CD4-positive, alpha-beta T cell treated with Interleukin-1 beta for 1 hour (primary cell): ENCODE measurements at places on chromosomes 2 and 18.
A peak's percentile ranks its signal among the peaks of the same experiment; 100 is the strongest.

DNA sequence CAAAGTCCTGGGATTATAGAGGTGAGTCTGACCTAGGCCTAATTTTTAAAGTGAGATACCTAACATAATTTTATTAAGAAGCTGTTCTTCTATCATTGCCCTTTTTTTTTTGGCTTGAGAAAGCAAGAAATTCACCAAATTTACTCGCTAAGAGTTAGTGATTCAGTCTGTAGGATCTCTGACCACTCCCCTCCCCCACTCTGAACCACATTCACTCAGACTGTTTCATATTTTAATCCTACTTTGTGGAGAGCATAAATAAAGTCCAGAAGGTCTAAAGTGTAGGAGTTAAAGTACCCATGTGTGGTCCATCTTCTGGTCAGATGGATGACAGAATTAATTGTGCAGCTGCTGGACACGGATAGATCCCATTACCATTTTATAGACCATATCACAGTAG lies 115.8 kb upstream of the MGAT5 start:
- DNase-seq = no peak

- no peak for DNase-seq
Measured at GRCh38 chr2:180743401-180743800, 237.0 kb upstream of the UBE2E3 start.

DNA sequence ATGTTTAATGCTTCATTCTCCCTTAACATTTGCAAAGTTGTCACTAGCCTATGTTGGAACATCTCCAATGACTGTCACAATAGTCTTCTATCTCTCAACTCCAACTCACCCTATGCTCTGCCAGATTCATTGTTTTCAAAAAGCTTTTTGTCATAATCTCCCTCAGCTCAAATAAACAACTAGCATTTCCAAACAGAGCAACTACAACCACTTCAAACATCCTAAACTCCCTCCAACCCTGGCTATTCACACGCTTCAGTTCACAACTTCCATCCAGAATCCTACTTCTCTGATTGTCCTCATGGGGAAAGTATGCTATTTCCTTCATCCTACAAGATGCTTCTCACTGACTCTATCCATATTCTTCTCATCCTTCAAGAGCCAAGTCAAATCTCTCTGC lies 139.2 kb upstream of the VRK2 start:
- no peak for DNase-seq

DNA sequence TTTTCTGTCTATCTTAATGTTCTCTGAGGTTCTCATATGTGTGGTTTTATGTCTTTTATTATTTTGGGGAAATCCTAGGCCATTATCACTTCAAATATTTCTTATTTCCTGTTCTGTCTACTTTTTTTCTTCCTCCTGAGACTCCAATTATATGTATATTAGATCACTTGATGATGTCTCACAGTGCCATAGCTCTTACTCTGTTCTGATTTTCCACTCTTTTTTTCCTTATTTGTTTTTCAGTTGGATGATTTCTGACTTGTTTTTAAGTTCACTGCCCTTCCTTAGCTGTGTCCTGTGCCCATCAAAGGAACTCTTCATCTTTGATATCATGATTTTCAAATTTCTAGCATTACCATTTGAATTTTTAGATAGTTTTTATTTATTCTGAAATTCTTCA lies 24.1 kb downstream of the FAM228B start:
- no peak for DNase-seq

GRCh38 chr2:239232195-239232578 lies 168.6 kb downstream of the HDAC4 start:
- DNase-seq = no peak

DNA sequence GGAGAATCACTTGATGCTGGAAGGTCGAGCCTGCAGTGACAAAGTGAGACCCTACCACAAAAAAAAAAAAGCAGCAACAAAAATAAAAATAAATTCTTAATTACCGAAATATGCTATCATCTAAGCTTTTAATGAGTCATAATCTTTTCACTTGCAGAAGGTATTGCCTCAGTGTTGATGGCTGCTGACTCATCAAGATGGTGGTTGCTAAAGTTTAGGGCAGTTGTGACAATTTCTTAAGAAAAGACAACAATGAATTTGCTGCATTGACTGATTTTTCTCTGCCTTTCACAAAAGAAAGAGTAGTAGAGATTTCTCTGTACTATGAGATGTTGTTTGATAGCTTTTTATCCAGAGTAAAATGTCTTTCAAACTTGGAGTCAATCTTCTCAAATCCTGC lies 1809.0 kb downstream of the SUCLG1 start:
- DNase-seq = no peak

DNA sequence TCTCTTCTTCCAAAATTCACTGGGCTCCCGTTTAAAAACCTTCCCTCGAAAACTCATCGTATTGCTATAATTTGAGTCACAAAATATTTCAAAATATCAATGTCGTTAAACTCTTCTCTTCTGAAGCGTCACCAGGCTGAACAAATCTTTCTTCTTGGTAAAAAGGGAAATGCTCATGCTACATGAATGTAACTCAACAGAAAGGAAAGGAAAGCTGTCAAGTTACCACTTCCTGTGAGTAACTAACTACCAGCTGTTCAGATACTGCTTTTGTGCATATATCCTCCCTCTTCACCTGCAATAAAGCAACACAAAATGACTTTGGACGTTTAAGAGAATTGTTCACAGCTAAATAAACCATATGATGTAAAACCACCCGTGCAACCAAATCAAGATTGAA lies 95.4 kb downstream of the DOCK10 start:
- DNase-seq = peak; percentile 66

- no peak for DNase-seq
Measured at GRCh38 chr18:23908827-23909226, 105.7 kb upstream of the TTC39C start.

DNA sequence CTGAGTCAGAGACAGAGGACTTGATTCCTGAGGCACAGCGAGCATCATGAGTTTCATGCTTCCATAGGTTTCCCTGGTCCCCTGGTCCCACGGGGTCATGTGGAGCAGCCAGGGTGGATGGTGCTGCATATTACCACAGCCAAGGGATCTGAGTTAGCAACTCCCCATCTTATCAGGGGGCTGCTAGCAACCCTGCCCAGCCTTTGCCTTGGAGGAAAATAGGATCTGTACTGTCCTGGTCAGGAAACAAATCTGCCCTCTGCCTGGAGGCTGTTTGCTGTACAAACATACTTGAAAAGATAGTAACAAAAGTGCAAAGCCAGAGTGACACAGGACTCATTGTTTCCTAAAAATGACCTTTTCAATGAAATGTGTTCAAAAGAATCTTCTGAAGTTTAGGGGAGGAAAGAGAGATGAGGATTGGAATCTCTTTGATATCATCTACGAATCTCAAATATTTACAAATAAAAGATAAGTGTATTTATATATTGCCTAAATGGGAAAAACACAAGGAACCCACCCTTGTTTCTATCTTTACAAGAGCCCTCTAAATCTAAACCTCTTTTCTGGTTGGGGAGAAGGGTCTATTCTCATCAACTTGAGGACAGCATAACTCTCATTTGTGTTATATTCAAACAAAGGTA lies 194.8 kb downstream of the CD226 start:
- no peak for DNase-seq

GRCh38 chr2:125312342-125312741 lies 1287.3 kb downstream of the CNTNAP5 start:
- no peak for DNase-seq

GRCh38 chr18:76544511-76545345 lies 49.7 kb upstream of the ZNF516 start:
- DNase-seq = no peak

GRCh38 chr18:59520562-59521355 lies 161.7 kb upstream of the LMAN1 start:
- no peak for DNase-seq

DNA sequence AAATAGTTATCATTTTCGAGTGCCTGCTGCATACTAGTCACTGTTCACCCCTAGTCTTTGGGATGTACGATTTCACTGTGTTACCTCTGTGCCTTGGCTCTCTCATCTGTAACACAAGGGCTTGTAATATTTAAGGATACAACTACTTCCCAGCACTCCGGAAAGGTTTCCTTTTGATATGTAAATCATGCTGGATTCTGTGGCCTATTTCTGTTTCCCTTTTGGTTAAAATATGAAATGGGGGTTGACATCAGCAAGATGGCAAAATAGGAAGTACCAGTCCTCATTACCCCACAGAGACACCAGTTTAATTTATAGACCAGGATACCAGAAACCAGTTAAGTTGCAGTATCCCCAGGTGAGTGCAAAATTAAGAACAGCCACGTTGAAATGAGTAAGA lies 23.5 kb downstream of the PSMG2 start:
- DNase-seq = no peak

- no peak for DNase-seq
Measured at GRCh38 chr2:138468617-138469016, 33.0 kb upstream of the SPOPL start.

DNA sequence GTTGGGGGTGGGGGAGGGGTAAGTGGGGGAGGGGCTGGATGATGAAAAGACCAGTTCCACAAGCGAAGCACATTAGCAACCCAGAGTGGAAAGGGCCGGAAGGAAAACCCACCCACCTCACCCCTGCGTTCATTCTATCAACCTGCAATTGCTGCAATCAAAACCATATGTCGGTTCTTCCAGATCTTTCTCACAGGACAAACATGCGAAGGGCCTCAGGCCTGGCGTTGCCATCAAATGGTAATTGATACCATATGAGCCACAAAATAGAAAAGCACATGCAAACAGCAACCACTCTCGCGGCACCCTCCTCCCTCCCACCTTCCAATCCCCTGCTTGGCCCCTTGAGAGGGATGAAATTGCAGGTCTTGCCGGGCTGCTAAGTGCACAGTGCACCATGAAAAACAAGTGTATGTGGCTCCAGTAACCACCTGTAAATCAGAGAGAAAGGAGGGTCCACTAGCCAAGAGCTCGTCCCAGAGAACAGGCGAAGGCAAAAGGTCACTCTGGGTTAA lies 287.5 kb downstream of the TCF4 start:
- no peak for DNase-seq

DNA sequence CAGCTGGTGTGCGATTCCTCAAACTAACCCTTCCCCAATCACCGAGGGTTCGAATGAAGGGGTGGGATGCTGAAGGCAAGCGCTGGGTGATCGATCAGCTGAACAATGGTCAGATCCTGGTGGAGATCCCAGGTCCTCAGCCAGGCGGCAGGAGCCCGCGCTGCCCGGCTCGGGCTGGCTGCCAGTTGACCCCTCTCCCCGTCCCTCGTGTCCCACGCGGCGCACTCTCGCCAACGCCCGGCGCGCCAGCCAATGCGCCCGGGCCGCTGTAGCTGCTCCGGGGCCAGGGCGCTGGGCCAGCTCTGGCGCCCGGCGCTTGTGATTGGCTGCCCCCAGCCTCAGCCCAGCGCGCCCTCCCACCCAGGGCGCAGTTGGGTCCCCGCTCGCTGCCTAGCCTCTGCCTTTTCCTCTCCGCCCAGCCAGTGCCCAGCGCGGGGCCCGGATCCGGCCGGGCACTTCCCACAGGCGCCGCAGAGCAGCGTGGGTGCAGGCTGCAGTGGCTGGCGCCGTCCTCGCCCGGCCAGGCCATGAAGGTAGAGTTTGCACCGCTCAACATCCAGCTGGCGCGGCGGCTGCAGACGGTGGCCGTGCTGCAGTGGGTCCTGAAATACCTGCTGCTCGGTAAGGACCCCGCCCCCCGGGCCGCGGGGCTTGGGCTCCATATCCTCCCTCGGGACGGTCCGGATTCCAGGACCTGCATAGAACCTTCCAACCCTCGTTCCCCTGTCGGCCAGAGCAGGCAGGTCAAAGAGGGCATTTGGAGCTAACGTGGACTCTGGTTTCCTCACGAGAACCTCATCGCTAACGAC lies at the start of gene MOGAT1:
MOGAT1 (plus strand) TSS at position 400 of the 809 bp plus-strand sequence; CDS start at position 528, 128 bp downstream.
- DNase-seq = no peak

DNA sequence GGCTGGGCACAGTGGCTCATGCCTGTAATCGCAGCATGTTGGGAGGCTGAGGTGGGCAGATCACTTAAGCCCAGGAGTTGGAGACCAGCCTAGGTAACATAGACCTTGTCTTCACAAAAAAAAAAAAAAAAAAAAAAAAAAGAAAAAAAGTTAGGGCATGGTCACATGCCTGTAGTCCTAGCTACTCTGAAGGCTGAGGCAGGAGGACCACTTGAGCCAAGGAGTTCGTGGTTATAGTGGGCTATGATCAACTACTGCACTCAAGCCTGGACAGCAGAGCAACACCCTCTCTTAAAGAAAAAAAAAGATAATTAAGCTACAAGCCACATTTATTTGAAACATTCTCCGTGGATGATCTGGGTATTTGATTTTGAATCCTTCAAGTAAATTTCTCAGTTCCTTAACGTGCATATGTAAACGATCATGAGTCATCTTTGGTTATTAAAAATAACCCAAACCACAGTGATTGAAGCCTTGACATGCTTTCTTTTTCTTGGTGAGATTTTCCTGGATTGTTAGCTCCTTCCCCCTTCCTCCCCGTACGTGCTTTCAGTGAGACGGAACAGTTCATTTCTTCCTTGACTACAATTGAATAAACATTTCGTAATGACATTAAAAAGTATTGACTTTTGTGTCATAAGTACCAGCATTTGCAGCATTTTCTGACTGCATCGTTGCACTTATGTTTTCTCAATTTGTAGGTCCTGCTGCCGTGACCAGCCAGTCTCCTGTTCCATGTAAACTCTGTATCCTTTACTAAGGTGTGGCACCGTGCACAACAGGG lies 20.3 kb downstream of the RMC1 start:
- no peak for DNase-seq

DNA sequence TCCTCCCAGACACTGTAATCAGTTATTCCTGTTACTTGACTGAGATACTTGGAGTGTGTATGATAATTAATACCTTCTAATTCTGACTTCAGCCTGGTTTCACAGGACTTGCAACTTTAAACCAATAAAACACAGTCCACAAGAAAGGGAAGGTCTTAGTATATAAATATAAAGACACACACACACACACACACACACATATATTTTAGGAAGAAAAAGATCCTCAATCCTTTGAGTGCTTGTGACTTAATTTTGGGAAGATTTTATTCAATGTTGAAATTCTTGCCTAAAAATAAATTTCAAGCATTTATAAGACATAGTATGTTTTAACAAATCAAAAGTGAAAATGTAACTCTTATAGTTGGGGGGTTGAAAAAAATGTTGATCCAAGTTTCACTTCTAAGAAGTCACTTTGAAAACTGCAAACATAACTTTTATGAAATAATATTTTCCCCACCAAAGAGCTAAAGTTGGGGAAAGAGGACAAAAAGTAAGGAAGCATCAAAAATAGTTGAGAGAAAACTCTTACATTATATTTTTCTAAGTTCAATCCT lies 824 bp upstream of the VPS54 start:
- DNase-seq = no peak

GRCh38 chr2:98367721-98368120 lies 21.5 kb downstream of the CNGA3 start:
- DNase-seq = no peak

- DNase-seq = no peak
Measured at GRCh38 chr2:169468841-169469240, 10.5 kb upstream of the BBS5 start.
